ENCODE measurements at places on chromosomes 4 and X. TPM values are rescaled to one million over a fixed set of nuclear protein-coding genes. Genes with fewer than 3 reads are reported as not detected.

- no peak for DNase-seq
Observed at GRCh38 chrX:49197543-49198087, 2.4 kb downstream of the SYP start.

- DNase-seq = no peak
Observed at GRCh38 chr4:40856277-40856839, 106.6 kb downstream of the NSUN7 start.

- DNase-seq = no peak
Observed at GRCh38 chr4:26024079-26024478, 110.1 kb downstream of the SMIM20 start.

- DNase-seq = no peak
Observed at GRCh38 chrX:148582353-148582752, 81.9 kb downstream of the AFF2 start.

GRCh38 chrX:150465326-150465725, 102.2 kb downstream of the MAMLD1 start:
- no peak for DNase-seq

GRCh38 chr4:159425737-159426305, 322.9 kb downstream of the RAPGEF2 start:
- DNase-seq = no peak

DNA sequence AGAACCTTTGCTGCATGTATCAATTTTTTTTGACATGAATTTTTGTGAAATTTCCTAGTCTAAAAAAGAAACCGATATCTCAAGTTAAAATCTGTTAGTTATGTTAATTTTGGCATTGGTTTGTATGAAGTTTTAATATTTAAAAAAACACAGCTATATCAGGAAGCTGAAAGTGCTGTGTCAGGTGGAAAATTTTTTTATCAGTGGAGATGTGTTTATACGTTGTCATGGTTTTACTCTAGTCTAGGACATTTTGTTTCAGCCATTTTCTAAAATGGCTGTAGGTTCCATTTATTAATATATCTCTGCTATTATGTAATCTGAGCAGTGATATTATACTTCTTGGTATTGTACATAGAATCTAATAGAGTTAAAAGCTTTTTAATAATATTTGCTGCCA, 34.2 kb downstream of the OCRL start:
- DNase-seq = no peak

DNA sequence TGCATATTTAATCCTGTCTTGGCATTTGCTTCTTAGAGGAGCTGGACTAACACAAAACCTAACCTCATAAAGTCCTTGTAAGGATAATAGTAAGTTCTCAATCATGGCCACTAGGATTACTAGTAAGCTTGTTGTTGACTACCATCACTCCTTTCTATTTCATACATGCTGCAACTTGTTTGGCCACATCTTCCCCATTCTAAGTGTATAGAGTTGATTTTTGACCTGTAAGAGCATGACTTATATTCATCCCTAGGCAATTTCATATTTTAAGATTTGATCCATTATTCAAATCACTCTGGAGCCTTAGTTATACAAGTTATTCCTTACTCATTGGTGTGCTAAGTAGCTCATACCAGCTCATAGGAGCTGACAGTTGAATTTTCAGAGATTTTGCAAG, 109.4 kb downstream of the EFHC2 start:
- no peak for DNase-seq

DNA sequence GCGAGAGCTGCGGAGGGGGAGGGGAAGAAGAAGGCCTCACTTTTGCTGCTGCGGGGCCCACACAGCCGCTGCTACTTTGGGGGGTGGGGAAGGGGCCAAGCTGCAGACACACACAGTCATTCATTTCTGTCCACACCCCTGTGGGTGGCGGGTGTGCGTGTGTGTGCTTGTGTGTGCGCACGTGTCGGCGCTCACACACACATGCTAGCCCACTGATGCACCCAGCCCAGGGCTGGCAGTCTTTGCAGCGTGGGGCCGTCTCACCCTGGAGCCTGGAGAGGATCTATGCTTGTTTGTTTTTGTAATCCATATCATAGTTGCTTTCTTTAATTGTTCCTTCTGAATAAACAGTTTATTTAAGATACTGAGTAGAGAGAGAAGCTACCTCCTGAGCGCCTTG, 4.0 kb downstream of the DUSP9 start:
- no peak for DNase-seq

DNA sequence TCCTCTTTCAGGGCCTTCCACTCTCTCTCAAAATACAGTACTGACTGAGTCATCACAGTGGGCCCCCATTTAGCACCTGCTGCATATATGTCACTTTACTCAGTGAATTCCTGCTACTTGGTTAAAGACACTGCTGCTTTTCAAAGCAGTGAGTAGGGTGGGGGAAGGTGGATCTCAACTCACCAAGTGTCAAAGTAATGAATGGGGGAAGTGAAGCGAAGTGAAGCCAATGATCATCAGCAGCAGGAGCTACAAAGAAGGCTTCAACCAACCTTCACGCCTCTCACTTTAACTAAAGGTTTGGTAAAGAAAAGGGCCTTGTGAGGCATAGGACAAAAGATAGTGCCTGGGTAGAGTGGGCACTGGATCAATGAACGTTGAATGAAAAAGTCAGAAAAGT, 424.1 kb downstream of the SMARCA1 start:
- DNase-seq = no peak

GRCh38 chrX:250965-251364, 30.2 kb upstream of the PLCXD1 start:
- no peak for DNase-seq

DNA sequence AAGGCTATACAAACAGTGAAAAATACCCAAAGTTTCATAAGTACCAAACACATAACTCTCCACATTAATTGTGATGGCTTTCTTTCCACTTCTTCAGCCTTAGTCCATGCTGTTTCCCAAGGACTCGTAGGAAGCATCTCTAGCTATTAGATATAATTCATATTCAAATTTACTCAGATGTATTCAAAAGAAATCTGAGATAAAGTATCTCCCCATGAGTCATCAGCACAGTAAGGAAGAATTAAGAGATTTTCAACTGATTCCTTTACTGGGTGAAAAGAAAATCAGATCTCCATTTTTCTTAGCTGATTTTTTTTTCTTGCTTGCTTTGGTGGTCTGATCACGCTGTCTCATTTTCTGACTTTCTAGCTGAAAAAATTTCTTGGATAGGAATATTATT, 71.7 kb downstream of the MID1 start:
- no peak for DNase-seq

GRCh38 chr4:76148142-76148865, at the start of gene NUP54:
Gene NUP54, minus strand, starts transcription at chr4:76148397. Its CDS starts 23 bp downstream, at chr4:76148374.
- DNase-seq = peak; percentile 90

GRCh38 chr4:24805566-24805965, 10.2 kb downstream of the SOD3 start:
- DNase-seq = no peak

GRCh38 chr4:86927843-86928395, 6.9 kb upstream of the AFF1 start:
- DNase-seq = no peak

DNA sequence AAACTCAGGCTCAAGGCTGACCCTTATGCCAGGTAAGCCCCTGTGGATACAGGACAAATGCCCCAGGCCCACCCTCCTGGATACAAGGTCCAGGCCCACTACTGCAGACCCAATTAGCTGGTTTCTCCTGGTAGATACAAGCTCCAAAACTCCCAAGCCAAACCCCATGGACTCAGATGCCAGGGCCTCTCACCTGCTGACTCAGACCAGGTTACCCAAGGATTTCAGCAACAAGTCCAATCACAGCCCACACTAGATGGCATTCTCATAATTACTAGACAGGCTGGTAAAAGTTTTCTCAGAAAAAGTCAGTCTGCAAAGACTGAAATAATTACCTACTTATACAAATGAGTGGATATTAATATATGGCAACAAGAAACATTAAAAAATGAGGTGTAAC, 87.0 kb downstream of the KLF8 start:
- DNase-seq = no peak

GRCh38 chr4:165612936-165613335, 234.1 kb downstream of the CPE start:
- no peak for DNase-seq

DNA sequence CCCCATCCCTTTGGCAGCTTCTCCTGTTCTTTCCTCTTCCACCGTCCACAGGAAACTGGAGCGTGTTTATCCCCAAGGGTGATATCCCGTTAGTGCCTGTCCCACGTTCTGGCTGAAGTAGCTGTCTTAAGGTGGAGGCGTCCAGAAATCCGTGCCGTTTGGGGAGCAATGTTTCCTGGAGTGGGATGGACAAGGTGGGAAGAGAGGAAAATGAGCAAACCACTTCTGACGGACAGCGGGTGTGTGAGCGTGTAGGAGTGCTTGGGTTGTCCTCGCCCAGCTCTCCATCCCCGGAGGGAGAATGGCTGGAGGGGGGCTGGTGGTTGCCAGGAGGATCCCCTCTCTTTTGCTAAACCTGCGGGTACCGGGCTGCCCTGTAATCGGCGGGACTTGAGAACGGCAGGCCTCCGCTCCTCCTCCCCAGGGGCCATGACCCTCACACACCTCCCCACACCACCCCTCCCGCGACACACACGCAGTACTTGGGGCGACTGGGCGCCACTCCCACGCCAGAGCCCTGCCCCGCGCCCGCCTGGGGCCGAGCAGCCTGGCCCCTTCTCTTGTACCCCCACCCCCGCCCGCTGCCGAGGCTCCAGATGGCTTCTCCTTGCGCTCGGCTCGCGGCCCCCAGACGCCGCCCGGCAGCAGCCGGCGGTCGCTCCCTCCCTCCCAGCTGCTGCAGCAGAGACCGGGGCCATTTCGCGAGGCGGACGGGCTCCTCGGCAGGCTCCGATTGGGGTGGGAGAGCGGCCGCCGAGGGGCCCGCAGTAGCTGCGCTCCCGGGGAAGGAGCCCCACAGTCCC, 13.9 kb upstream of the PRDM8 start:
- DNase-seq = no peak

- no peak for DNase-seq
Observed at GRCh38 chr4:183287677-183288076, 32.4 kb downstream of the CLDN22 start.

GRCh38 chrX:72095370-72095769, 36.3 kb downstream of the RTL5 start:
- no peak for DNase-seq

DNA sequence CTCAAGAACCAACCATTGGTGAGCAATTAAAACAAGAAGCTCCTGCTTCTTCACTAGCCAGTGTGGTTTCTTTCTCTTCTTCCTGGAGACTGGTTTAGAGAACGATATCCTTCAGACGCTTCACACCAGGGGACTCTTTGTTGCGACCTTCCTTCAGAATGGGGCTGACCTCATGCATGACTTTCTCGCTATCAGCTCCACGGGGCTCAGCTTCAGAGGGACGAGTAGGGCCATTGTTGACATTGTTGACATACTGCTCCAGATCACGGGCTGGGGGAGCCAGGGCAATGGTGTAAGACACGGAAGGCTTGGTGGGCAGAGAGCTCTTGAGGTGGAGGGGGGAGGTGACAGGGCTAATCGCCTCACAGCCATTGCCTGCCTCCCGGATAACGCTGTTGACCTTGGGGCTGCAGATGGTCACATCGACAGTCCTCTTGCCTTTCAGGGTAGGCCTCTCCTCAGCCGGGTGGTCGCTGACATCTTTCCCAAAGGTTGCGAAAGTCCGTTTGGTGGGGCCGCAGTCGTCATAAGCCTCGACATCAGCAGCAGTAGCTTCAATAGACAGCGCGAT, 113.8 kb downstream of the PCDH19 start:
- DNase-seq = no peak

GRCh38 chr4:102616636-102617035, 115.5 kb downstream of the NFKB1 start:
- DNase-seq = no peak

GRCh38 chr4:17875402-17876070, 64.8 kb downstream of the NCAPG start:
- DNase-seq = no peak

Gene ETDB
- not detected for total RNA-seq

Gene ANK2
- total RNA-seq = 9.2 TPM

Gene MAGEA10
- not detected for total RNA-seq

Gene LINC00632
- total RNA-seq = 308 TPM

Gene NMU
- 1.9 TPM for total RNA-seq

Gene TNIP3
- total RNA-seq = 0.51 TPM

Gene ATP2B3
- total RNA-seq = 0.83 TPM

Gene HSD17B13
- total RNA-seq = 0.16 TPM

Gene CC2D2A
- total RNA-seq = 20.9 TPM

Gene TMEM192
- total RNA-seq = 15.4 TPM

Gene TXK
- total RNA-seq = 1.7 TPM

Gene MYOZ2
- total RNA-seq = 0.16 TPM

Gene ENOPH1
- 28.0 TPM for total RNA-seq

Gene MMRN1
- total RNA-seq = not detected

Gene ATP5ME
- 197 TPM for total RNA-seq

Gene PITX2
- 95.5 TPM for total RNA-seq

Gene PLK4
- total RNA-seq = 14.1 TPM

Gene HPGD
- total RNA-seq = 11.2 TPM

Gene EVC2
- 17.1 TPM for total RNA-seq
